ENCODE measurements at places on chromosomes 1 and 21.

GRCh38 chr1:8094481-8095241 lies 68.6 kb upstream of the ERRFI1 start:
- H3K4me3 ChIP-seq = no peak overlapping the region
- H3K27ac ChIP-seq = no peak overlapping the region
- H3K27me3 ChIP-seq = no peaks in the 10 kb centered on the region
- H3K36me3 ChIP-seq = no peaks in the 10 kb centered on the region
- peaks cover 7% of the 10 kb centered on the region for H3K4me1 ChIP-seq

- H3K27me3 ChIP-seq = no peaks in the 10 kb centered on the region
- H3K27ac ChIP-seq = no peak overlapping the region
- H3K36me3 ChIP-seq = no peaks in the 10 kb centered on the region
- peaks cover 23% of the 10 kb centered on the region for H3K4me1 ChIP-seq
Measured at GRCh38 chr1:162009501-162010174, 14.0 kb downstream of the OLFML2B start.

DNA sequence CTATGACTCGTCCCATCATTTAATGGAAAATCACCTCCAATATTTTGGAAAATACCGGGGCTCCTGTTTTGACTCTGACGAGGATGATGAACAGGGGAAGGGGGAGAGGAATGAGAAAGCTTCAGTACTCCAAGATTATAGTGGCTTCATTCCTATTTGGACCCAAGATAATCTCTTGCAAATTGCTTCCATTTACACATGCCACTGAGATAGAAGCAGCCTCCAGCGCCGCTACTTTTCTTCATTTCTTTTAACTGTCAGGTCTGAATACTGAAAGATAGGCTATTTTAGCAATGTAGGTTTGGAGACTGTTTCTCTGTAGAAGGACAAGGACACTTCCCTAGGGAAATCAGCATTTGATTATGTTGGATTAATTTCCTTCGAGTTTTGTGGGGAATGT lies 565 bp upstream of the GRIK1 start:
- peaks cover 11% of the 10 kb centered on the region for H3K4me1 ChIP-seq
- no peak overlapping the region for H3K27ac ChIP-seq
- no peaks in the 10 kb centered on the region for H3K36me3 ChIP-seq

DNA sequence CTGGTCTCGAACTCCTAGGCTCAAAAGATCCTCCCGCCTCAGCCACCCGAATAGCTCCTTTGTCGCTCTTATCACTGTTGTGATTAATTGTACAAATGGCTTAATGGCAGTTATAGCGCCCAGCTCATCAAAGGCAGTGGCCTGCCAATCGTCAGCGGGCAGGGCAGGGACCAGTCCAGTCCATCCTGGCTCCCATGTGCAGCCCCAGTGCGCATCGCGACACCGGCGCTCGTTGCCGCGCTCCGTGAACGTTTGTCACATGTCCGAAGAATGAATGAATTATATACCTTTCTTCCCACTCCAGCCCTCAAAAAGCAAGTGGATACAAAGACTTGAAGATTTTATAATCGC lies 18.4 kb downstream of the MTX1 start:
- no peaks in the 10 kb centered on the region for H3K27me3 ChIP-seq
- H3K27ac ChIP-seq = peak overlapping the region; percentile 88
- no peaks in the 10 kb centered on the region for H3K4me1 ChIP-seq
- H3K4me3 ChIP-seq = peak overlapping the region; percentile 68
- H3K36me3 ChIP-seq = no peaks in the 10 kb centered on the region
- peak; percentile 39 for DNase-seq

DNA sequence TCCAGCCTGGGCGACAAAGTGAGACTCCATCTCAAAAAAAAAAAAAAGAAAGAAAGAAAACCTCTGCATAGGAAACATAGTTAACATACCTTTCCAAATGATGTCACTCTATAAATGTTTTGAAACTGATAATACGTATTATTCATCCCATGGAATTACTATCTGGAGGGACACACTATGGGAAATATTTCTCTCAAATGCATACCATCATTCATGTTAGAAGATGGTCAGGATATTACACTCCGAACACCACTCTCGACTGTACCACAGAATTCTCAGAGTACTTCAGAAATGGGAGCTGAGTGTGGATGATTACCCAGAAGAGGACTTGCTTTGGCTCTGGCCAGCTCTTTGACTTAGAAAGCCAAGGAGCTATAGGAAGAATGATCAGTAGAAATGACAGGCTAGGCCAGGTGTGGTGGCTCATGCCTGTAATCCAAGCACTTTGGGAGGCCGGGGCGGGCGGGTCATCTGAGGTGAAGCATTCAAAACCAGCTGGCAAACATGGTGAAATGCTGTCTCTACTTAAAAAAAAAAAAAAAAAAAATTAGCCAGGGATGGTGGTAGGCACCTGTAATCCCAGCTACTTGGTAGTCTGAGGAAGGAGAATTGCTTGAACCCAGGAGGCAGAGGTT lies 5.2 kb upstream of the LIN28A start:
- no peak for DNase-seq
- H3K36me3 ChIP-seq = no peaks in the 10 kb centered on the region
- no peak overlapping the region for H3K27ac ChIP-seq
- no peak overlapping the region for H3K4me3 ChIP-seq

DNA sequence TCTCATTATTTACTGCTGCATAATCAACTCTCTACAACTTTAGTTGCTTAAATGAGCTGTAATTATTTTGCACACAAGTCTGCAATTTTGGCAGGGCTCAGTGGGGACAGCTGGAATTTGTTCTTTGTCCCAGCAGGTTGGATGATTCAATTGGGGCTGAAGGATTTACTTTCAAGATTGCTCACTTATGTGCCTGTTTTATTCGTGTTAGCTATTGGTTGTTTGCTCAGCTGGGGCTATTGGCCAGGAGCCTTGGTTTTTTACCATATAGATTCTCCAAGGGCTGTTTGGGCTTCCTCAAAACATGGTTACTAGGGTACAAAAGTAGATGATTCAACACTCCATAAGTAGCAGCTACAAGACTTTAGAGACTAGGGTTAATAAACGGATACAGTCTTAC lies 13.4 kb downstream of the OR10R2 start:
- no peaks in the 10 kb centered on the region for H3K4me1 ChIP-seq
- no peak for DNase-seq
- no peaks in the 10 kb centered on the region for H3K36me3 ChIP-seq
- peaks cover 9% of the 10 kb centered on the region for H3K27me3 ChIP-seq
- no peak overlapping the region for H3K4me3 ChIP-seq
- H3K27ac ChIP-seq = no peak overlapping the region

GRCh38 chr1:230441183-230442029 lies 15.3 kb upstream of the PGBD5 start:
- no peaks in the 10 kb centered on the region for H3K4me1 ChIP-seq
- H3K27ac ChIP-seq = no peak overlapping the region
- no peaks in the 10 kb centered on the region for H3K27me3 ChIP-seq
- no peak overlapping the region for H3K4me3 ChIP-seq
- no peak for DNase-seq

- H3K27ac ChIP-seq = no peak overlapping the region
- H3K36me3 ChIP-seq = no peaks in the 10 kb centered on the region
- no peaks in the 10 kb centered on the region for H3K27me3 ChIP-seq
- DNase-seq = no peak
- peaks cover 27% of the 10 kb centered on the region for H3K4me1 ChIP-seq
Measured at GRCh38 chr1:234975122-234975940, 153.3 kb downstream of the TOMM20 start.

- H3K4me1 ChIP-seq = peaks cover 93% of the 10 kb centered on the region
- no peaks in the 10 kb centered on the region for H3K27me3 ChIP-seq
- peak overlapping the region; percentile 71 for H3K27ac ChIP-seq
- H3K4me3 ChIP-seq = no peak overlapping the region
- peak; percentile 90 for DNase-seq
- H3K36me3 ChIP-seq = no peaks in the 10 kb centered on the region
Measured at GRCh38 chr1:12177999-12178441, 11.2 kb downstream of the TNFRSF1B start.

DNA sequence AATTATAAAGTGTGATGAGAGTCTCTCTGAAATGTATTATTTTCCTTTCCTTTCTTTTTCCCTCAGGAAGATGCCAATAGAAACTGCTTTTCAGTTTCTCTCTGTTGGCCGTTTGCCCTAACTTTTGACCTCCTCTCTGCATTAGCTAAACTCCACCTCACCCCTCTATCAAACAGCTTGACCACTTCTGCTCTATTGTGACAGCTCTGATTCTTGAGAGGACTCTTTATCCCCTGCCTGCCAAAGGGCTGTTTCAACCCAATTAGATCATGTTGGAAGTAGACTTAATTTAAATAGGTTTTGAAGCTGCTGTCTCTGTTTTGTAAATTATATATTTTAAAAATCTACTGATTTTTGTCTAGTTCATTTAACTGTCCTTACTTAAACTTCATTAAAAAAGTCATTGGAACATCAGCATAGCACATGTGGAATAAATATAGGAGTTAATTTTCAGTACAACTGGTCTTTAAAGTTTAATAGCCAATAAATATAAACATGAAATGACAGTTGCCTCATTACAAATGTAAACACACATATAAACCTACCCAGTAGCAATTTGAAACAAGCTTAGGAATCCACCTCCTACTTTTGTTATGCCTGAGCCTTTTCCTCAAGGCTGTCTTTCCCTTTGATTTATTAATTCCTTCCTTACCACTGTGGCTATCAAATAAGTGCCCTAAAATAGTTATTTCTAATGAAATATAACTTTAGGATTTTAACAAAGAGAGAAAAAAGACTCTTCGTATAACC lies 152.0 kb downstream of the CHRM3 start:
- H3K27me3 ChIP-seq = no peaks in the 10 kb centered on the region
- H3K4me1 ChIP-seq = no peaks in the 10 kb centered on the region
- no peak overlapping the region for H3K27ac ChIP-seq

- no peaks in the 10 kb centered on the region for H3K36me3 ChIP-seq
- no peaks in the 10 kb centered on the region for H3K4me1 ChIP-seq
- H3K4me3 ChIP-seq = no peak overlapping the region
- DNase-seq = no peak
- no peak overlapping the region for H3K27ac ChIP-seq
- H3K27me3 ChIP-seq = peaks cover 4% of the 10 kb centered on the region
Measured at GRCh38 chr1:1971017-1971416, 32.6 kb downstream of the CFAP74 start.

- H3K4me1 ChIP-seq = peaks cover 28% of the 10 kb centered on the region
- no peak for DNase-seq
- H3K27ac ChIP-seq = peak overlapping the region; percentile 23
- H3K4me3 ChIP-seq = no peak overlapping the region
- H3K27me3 ChIP-seq = no peaks in the 10 kb centered on the region
Measured at GRCh38 chr1:66445492-66446181, 88.3 kb upstream of the SGIP1 start.

DNA sequence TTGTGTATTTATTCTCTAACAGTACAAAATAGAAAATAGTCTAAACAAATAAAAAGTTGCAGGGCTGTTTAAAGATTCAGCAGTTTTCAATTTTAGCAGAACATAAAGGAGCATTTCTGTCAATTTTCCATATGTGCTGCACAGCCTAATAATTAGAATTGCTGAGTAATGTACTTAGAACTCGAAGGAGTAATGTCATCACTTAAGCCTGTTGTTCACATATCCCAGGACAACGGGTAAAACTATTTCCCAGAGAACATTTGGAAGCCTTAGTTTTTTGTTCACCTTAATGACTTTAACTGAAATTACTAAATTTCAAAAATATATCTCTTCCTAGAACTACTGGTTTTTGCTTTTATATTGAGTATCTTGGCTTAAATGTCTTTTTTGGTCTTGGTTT lies 81.6 kb downstream of the ZP4 start:
- H3K27me3 ChIP-seq = no peaks in the 10 kb centered on the region
- no peaks in the 10 kb centered on the region for H3K36me3 ChIP-seq
- DNase-seq = no peak
- H3K4me3 ChIP-seq = no peak overlapping the region

GRCh38 chr1:205583461-205584130 lies 48.2 kb downstream of the ELK4 start:
- H3K27ac ChIP-seq = peak overlapping the region; percentile 63
- peaks cover 6% of the 10 kb centered on the region for H3K4me1 ChIP-seq
- H3K4me3 ChIP-seq = no peak overlapping the region
- no peak for DNase-seq
- no peaks in the 10 kb centered on the region for H3K27me3 ChIP-seq

DNA sequence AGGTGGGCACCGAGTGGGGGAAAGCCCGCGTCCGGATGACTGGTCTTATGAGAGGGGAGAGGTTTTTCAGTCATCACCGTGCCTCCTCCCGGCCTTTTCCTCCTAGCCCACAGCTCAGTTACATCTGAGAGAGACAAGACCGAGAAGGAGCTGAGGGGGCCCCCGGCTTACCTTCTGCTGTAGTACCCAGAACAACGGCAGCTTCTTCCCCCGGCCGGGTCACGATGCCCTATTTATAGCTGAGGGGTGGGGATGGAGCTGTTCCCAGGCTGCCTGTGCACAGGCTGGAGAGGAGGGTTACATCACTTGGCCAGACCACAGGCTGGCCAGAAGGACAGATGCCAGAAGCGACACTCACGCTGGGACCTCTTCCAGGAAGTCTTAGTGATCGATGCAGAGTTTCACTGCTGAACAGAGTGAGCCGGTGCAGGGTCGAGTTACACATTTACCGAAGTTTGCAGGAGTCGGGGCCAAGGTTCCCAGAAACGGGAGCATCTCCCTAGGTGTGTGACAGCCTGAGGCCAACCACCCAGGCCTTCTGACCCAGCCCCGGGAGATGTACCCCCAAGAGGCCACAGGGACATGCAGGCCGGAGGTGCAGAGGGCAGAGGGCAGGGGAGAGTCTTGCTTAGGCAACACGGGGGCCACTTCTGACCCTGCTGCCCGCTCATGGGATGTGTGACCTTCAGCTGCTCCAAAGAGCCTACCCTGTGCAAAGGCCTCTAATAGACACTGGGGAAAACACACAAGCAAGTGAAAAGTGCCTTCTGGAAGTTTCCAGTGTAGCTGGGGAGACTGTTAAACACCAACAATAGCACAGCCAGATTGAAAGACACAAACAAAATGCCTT lies at the start of gene AGT:
AGT (minus strand) TSS at position 208 of the 850 bp plus-strand sequence. CDS start 3,299 bp downstream, outside the sequence.
- peaks cover 26% of the 10 kb centered on the region for H3K4me1 ChIP-seq
- H3K4me3 ChIP-seq = peak within 1 kb of the TSS; percentile 18
- peak; percentile 86 for DNase-seq
- no peaks in the 10 kb centered on the region for H3K27me3 ChIP-seq
- peak within 1 kb of the TSS; percentile 81 for H3K27ac ChIP-seq
- no peaks in the 10 kb centered on the region for H3K36me3 ChIP-seq

DNA sequence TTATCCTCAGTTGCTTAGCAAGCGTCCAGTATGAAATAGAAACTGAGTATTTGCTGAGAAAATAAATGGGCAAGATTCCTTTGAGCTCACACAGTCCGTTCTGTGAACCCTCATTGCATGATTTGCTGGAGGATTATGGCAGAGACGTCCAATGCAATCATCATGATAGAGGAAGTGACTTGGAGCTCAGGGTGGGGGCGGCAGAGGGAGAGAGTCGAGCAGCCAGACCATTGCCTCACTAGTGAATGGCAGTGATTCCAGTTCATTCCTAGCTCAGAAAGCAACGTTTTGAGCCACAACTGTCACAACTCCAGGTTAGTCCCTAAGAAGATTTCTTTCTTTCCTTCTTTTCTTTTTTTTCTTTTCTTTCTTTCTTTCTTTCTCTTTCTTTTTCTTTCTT lies 27.5 kb upstream of the COL9A2 start:
- H3K4me3 ChIP-seq = no peak overlapping the region
- H3K27ac ChIP-seq = no peak overlapping the region
- peak; percentile 29 for DNase-seq
- no peaks in the 10 kb centered on the region for H3K36me3 ChIP-seq
- H3K4me1 ChIP-seq = peaks cover 4% of the 10 kb centered on the region
- H3K27me3 ChIP-seq = no peaks in the 10 kb centered on the region

GRCh38 chr1:65423884-65424572 lies 3.6 kb downstream of the LEPR start:
- H3K4me3 ChIP-seq = no peak overlapping the region
- peaks cover 30% of the 10 kb centered on the region for H3K4me1 ChIP-seq
- H3K36me3 ChIP-seq = peaks cover 4% of the 10 kb centered on the region
- H3K27ac ChIP-seq = no peak overlapping the region
- H3K27me3 ChIP-seq = no peaks in the 10 kb centered on the region

- H3K4me1 ChIP-seq = no peaks in the 10 kb centered on the region
- peak overlapping the region; percentile 88 for H3K27ac ChIP-seq
- H3K36me3 ChIP-seq = no peaks in the 10 kb centered on the region
- DNase-seq = peak; percentile 34
Measured at GRCh38 chr21:26570203-26570602, 2.9 kb downstream of the CYYR1 start.

Data from heart left ventricle (tissue), 16 donors.